Head of caudate nucleus (tissue), 42 donors: ENCODE measurements at places on chromosomes 1 and 21.
A peak's percentile ranks its signal among the peaks of the same experiment; 100 is the strongest.

GRCh38 chr21:25298512-25299491 lies 308.5 kb downstream of the MRPL39 start:
- no peak for DNase-seq

- no peak for DNase-seq
Measured at GRCh38 chr1:29362764-29363163, 126.4 kb downstream of the PTPRU start.

- DNase-seq = no peak
Measured at GRCh38 chr1:78520216-78520615, 29.4 kb downstream of the PTGFR start.

DNA sequence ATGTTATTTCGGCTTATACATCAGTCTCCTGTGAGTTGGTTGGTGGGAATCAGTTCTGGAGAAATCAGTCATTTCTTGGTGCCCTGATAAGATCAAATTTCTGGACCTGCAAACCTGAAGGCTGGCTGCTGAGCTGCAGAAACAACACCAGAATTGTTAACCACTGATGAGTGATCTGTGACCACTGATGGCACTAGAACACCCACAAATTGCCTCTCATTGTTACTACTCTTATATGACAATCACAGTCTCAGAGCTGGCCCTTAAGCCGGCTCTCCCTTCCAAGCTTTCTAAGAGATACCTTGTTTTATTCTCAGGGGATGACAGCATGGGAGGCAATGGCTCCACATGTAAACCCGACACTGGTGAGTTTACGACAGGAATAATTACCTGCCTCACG lies 1.9 kb downstream of the C1orf162 start:
- no peak for DNase-seq

GRCh38 chr1:86756062-86756406 lies 51.7 kb downstream of the SH3GLB1 start:
- no peak for DNase-seq

DNA sequence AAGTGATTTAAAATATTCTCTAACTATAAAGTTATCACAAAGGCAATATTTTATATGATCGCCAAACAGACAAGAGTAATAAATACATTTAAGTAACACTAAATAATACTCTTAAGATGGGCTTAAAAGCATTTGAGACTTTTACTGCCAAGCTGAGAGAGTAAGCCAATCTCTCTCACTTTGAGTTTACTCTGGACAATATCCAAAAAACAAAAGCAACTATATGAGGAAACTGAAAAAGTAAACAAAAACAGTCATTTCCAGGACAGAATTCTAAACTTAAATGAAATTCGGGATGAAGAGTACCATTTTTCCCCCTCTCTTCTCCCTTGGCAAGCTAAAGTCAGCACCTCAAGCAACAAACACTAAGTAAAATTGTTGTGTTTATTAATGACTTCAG lies 173.2 kb downstream of the COP1 start:
- DNase-seq = no peak

GRCh38 chr1:215360031-215360430 lies 207.1 kb upstream of the KCTD3 start:
- DNase-seq = no peak

- DNase-seq = peak; percentile 23
Measured at GRCh38 chr1:22500471-22500870, 48.8 kb downstream of the ZBTB40 start.

GRCh38 chr1:18336801-18337200 lies 143.9 kb upstream of the KLHDC7A start:
- no peak for DNase-seq

- DNase-seq = peak; percentile 63
Measured at GRCh38 chr1:9437961-9438430, 101.3 kb upstream of the SLC25A33 start.

DNA sequence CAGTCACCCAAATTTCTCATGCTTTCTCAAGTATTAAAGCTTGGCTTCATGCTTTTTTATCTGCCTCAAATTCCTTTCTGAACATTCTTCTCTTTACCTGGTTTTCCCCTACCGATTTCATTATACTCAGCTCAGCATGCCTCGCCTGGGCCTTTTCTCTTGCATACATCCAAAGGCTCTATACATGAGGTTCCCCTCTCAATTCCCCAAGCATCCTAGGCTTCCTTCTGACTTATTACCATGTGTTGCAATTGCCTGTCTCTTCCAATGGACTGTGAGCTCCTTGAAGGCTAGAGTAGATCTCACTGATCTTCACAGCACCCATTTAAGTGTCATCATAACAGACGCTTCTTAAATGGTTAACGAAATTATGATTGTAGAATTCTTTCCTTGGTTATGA lies 24.1 kb upstream of the CYP4A22 start:
- DNase-seq = no peak

DNA sequence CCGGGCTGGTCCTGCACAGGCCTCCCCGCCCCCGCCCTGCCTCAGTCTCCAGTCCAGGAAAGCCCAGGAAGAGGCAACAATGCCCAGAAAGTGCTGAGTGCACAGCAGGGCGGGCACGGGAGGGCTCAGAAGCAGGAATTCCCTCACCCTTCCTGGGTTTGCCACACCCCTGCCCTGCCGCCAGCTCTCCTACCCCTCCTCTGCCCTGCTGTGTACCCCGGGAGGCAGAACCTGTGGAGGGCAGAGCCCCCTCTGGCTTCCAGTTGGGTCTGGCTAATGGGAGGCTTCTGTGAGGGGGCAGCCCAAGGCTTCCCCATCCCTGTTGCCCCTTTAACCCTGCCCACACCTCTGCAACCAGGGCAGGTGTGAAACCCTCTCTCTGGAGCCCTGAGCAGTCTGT lies 47.5 kb upstream of the CSF3R start:
- DNase-seq = no peak

- no peak for DNase-seq
Measured at GRCh38 chr1:224433041-224433691, 1.4 kb downstream of the WDR26 start.

DNA sequence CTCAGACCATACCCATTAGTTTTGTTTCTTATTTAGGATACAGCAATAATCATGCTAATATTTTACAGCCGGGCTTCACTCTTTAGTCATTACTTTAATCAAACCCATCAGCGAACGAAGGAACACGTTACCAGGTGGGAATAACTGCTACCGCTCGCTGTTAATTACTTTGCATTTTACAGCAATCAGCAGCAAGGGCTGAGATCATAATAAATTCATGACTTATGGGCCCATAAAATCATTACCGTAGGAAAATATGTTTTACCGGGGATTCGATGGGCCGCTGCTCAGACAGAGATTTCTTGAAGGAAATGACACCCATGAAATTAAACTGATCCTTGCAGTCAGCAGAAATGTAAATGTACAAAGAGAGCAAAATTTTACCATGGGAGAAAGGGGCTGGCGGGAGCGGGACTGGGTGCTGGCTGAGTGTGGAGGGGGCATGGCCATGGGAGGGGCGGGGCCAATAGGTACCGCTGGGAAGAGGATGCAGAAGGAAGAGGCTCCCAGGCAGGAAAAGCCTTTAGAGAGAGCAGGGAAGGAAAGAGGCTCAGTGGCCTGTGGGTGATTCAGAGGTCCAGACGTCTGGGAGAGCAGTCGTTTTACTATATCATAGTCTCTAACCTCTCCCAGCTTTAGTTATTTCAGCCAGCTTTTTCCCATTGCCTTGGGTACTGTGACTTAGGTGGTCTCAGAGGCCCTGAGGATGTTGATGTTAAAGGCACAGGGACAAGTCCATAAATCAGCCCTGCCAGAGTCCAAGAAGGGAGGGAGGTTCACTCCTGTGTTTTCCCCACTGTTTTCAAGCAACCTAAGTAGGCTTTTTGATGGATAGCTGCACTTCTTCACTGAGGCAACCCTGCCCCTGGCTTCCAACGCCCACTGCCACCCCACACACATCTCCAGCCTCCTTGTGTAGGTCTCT lies 258.9 kb downstream of the SEC16B start:
- DNase-seq = no peak

DNA sequence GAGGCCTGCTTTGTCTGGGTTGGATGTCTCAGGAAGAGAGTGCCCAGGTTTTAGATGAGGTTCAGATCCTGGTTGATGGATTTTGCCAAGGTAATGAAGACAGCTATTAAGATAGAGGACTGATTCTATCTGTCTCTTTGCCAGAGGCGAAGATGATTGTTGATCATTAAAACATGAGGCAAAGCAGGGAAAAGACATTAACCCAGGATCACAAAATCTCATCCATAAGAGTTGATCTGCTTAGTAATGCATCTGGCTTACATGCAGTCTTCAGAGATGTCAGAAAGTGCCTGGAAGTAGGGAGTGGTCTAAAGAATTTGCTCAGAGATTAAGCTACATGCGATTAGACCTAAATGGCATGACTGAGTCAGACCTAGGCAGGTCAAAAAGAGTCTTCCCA lies 229.6 kb upstream of the PLD5 start:
- no peak for DNase-seq

DNA sequence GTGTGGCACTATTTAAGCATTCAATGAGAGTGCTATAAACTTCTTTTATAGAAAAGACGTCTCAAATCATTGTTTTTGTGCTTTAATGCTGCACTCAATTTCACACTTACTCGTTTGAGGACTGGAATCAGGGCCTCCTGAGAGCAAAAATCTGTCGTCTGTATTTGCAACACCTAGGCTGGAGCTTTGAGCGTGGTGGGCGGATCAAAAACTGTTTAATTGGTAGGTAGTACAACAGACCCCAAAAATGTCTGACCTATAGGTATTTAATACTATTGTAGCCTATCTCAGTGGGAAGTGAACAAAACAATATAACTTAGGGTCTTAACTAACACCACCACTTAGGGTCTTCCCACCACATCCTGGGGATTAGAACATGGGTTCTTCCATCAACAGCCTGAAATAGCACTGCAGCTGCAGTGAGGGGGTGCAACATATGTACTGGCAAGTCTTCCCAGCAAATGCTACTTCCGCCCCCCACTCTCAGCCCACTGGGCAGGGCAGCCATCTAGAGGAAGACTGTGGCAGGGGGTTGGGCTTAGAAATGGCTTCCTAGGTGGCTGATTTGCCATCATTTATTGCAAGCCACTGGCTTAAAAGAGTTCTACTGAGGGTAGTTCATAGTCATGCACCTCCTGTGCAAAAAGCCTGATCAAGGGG lies 48.3 kb downstream of the CD46 start:
- no peak for DNase-seq

- DNase-seq = no peak
Measured at GRCh38 chr1:218771931-218772330, 401.7 kb upstream of the LYPLAL1 start.

DNA sequence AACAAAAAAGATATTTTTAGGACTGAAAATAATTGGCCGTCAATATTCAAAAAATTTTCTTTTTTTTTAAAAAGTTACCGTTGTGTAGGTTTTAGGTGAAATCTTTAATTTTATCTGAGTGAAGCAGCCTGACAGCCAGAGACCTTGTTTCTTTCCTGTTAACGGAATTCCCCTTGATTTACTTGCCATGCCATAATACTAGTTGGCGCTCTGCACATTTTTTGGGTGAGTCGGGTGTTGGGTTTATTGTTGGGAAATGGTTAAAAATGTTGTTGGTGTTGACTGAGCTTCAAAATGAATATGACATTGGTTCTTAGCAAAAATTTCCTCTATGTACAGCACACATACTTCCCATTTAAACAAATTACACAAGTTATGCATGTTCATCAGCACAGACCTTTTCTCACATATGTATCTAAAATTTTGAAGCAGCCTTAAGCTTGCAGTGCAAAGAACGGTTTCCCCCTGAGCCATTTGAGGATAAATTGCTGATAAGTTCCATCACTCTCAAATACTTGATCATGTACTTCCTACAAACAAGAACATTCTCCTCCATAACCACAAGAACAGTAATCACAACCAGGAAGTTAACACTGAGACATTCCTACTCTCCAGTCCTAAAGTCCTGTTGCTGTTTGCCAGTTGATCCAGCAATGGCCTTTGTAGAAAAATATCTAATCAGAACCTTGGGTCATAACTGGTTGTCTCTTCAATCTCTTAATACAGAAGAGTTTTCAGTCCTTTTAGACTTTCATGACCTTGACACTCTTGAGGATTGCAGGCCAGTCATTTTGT lies 34.2 kb downstream of the CAMTA1 start:
- DNase-seq = no peak

GRCh38 chr1:36151845-36152203 lies 2.5 kb upstream of the TRAPPC3 start:
- DNase-seq = no peak
